ENCODE measurements at places on chromosomes 11 and 22. TPM values are rescaled to one million over a fixed set of nuclear protein-coding genes. Genes with fewer than 3 reads are reported as not detected.
A peak's percentile ranks its signal among the peaks of the same experiment; 100 is the strongest.

- no peak for DNase-seq
Observed at GRCh38 chr11:73333173-73333572, 25.1 kb downstream of the ARHGEF17 start.

DNA sequence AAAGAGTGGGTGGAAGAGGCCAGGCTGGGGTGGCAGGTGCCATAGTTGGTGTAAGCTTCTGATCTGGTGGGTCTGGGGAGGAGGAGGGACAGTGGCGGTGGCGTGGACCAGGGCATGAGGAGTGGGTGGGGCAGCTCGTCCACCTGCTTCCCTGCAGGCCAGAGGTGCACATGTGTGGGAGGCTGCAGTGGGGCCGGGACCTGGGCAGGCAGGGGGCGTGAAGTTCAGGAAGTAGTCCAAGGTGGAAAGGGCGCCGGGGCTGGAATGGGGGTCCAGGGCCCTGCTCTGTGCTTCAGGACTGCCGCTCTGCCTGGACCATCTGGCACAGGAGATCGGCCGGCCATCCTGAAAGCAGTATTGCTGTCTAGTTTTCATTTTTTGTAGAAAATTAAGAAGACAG lies 15.9 kb downstream of the RIBC2 start:
- no peak for DNase-seq

Gene WNT11
- not detected for total RNA-seq

DNA sequence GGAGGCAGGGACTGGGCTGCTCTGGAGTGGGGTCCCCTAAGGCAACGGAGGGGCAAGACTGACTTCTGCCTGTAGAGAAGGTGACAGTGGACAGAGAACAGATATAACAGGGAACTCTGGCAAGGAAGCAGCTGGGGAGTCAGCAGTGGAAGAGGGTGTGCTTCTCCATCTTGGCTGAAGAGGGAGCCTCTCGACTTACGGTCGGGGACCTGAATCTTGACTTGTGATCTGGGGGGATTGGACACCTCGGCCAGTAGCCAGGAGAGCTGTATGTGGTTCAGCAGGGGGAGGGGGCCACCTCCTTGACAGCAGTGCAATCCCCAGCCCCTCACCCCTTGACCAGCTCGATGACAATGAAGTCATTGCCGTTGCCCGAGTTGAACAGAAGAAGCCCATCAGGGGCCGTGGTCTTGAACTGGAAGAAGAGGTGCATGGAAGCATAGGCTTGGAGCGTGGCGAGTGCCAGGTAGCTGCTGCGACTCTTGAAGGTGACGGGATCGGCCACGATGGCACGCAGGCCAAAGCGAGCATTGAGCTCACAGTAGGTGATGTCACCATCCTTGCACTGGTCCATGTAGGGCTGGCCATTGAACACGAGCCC lies 60.0 kb downstream of the SLC22A12 start:
- peak; percentile 16 for DNase-seq

GRCh38 chr11:106137061-106137460 lies 59.6 kb downstream of the AASDHPPT start:
- DNase-seq, result no peak

GRCh38 chr11:44559207-44559939 lies 6.1 kb upstream of the CD82 start:
- DNase-seq, result no peak

Gene ARHGEF17
- total RNA-seq, result 80.6 TPM

DNA sequence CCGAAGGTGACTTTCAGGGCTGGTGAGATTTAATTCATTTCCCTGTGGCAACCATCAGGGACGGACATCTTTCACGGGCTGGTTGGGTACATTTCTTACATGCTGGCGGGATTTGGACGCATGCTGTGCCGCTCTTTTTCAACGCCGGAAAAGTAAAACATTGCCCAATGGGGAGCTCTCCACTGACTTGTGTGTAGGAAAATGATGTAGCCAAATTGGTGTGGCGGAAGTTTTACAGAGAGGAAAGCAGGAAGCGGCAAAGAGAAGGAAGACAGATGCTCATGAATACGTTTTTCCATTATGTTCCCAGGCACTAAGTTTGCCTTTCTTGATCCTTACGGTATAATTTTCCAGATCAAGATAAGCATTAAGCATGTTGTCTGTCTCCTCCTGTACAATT lies 375.8 kb downstream of the NTM start:
- DNase-seq, result no peak

Gene GLB1L3
- total RNA-seq, result not detected

- no peak for DNase-seq
Observed at GRCh38 chr22:22892096-22893052, 4.8 kb downstream of the IGLL5 start.

DNA sequence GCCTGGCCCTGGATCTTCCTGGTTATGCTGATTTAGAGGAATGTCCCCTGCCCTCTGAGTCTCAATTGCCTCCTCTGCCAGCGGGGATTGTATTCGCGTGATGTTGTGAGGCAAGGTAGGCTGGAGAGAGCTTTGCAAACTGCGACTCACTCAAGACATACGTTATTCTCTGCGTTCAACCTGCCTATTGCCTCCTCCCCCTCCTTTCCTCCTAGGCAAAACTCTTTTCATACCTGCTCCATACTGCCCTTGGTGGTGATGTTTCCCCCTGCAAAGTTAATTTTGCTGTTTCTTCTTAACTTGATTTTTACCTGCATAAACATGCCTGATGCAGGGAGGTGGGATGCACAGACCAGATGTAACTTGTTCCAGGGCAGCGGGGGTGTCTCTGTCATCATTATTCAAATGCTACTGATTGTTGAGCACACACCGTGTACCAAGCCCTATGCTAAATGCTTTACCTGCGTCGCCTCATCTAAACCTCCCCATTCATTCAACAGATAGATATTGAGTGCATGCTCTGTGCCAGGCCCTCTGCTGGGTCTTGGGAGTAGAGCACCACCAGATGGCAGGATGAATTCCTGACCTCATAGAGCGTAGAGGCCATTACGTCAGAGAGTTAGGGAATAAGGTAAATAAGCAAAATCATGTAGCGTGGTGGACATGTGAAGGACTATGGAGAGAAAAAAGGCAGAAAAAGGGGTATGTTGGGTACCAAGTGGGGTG lies 29.0 kb downstream of the SGSM1 start:
- DNase-seq, result peak; percentile 26

DNA sequence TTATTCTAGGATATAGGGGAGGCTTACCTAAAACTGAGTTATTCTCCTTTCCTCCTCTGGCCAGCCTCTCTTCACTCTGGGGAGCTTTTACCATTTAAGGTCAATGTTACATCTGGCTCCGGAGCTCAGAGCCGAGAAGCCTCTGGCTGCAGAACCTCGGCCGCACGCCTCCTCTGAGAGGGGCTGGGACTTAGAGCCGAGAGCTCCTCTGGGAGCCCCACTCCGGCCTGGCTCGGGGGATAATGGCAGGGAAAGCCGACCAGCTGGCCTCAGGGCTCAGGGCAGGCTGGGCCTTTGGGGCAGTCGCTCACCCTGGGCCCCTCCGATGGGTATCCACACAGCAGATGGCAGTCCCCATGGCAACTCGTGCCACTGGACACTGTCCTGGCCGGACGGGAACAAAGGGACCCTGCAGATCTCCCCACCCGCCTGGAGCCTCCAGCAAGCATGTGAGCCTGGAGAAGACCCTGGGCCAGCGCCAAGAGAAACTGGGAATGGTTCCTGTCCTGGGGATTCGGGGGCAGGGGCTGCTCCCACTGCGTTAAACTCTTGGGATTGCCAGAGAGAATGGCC lies at the start of gene IRAG1:
Gene IRAG1, minus strand, starts transcription at position 247 of the 573 bp plus-strand sequence. Its CDS starts 153 bp downstream, at position 94.
- no peak for DNase-seq

Gene RIC3
- total RNA-seq, result not detected

DNA sequence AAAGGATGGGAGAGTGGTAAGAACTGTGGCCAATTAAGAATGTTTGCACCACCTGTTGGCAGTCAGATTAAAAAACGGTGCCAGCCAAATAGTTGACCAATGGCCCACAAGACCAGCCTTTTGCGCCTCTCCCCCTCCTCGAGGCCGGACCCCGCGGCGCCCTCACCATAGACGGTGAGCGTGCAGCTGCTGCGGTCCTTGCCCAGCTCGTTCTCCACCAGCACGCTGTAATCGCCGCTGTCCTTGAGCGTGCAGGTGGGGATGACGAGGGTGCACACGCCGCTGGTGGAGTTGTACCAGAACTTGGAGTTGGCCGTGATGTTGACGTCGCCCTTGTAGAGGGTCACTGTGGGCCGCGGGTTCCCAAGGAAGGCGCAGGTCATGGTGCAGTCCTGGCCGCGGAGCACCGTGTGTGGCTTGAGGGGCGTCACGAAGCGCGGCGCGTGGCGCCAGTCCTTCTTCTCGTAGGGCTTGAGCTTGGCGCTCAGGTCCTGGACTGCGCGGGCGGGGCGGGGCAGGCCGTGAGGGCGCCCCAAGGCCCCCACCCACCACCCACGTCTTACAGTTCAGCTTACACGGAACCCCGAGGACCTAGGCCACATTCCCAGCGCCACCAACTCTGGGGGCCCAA lies 7.2 kb downstream of the TMEM86A start:
- DNase-seq, result peak; percentile 13

All from endothelial cell of umbilical vein (primary cell).